ENCODE measurements at places on chromosomes 11 and 22.

DNA sequence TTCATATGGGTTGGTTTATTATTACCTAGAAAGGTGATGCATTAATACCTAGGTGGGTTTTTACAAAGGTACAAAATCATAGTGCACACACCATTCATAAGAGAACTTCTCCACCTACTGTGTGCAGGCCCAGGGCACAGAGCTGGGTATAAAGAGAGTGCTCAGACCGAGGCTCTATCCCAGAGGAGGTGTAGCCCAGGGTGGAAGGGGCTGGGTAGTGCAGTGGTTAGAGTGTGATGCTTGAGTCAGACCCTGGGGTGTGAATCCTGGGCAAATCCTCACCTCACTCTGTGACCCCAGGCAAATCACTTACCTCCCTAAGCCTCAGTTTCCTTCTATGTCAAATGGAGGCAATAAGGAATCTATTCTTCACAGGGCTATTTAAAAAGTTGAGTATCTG, 32.2 kb downstream of the PARVG start:
- DNase-seq: no peak

DNA sequence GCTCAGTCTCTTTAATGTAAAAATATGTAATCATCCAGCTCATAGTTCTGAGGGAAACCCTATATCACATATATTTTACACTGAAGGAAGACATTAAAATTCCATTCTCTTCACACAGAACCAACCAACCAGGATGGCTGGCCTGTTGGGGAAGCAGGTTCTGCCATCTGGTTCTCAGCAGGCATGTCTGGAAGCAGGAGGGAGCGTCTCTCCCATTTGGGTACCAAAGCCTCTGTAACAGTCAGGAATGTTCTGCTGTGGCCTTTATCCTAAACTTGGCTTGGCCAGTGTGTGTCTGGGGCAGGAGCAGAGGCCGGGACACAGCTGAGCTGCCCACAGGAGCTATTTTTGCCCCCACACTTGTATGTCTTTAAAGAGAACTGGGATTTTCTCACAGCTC, 29.2 kb downstream of the SGSM3 start:
- DNase-seq: no peak

DNA sequence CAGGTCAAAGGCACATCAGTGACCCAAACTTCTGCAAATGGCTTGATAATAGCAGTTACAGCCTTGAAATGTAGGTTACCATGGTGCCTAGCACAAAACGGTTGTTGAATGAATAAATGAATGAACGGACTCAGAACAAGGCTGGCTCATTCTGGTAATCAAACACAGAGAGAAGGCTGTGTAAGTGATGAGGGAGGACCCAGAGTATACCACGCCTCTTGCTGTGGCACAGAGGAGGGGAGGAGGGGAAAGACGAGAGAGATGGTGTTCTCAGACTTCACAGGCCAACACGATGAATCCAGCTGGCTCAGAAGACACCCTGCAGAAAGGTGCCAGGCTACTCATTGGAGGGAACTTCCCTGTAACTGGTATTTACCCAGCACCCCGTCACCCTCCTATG, 38.3 kb downstream of the PC start:
- DNase-seq: no peak

DNA sequence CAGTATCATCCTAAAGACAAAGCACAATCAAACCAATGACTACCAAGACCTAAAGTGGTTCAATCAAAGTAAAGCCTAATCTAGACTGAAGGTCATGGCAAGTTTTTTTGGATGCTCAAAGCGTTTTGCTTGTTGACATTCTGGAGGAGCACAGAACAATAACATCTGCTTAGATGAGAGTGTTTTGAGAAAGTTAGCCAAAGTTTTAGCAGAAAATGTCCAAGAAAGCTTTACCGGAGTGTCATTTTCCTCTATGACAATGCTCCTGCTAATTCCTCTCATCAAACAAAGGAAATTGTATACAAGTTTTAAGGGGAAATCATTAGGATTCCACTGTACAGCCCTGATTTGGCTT, 256.9 kb upstream of the FAT3 start:
- no peak for DNase-seq

- DNase-seq: no peak
Measured at GRCh38 chr11:70351646-70352045, 46.7 kb upstream of the CTTN start.

GRCh38 chr11:133951327-133952198, 5.2 kb downstream of the IGSF9B start:
- no peak for DNase-seq

GRCh38 chr11:61958590-61958989, 8.4 kb downstream of the BEST1 start:
- no peak for DNase-seq

DNA sequence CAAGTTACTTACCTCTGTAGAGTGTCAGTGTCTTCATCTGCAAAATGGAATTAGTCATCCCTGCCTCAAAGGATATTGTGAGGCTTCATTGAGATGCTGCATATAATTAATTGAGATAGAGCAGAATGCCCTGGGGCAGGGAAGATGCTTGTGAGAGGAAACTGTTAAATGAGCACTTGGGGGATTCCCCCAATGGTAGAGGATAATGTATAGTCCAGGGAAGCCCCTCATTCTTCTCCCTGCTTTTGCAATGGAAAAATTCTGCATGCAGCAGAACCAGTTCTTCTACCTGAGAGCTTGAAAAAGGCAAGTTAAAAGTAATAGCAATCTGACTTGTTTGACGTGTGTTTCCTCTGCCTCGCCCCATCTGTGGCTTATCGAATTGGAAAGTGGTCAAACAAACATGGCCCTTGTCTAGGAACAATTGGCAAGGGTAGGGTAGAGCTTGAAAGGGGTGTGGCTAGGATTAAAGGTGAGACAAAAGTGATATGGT, 90.9 kb downstream of the NAV2 start:
- DNase-seq: no peak

DNA sequence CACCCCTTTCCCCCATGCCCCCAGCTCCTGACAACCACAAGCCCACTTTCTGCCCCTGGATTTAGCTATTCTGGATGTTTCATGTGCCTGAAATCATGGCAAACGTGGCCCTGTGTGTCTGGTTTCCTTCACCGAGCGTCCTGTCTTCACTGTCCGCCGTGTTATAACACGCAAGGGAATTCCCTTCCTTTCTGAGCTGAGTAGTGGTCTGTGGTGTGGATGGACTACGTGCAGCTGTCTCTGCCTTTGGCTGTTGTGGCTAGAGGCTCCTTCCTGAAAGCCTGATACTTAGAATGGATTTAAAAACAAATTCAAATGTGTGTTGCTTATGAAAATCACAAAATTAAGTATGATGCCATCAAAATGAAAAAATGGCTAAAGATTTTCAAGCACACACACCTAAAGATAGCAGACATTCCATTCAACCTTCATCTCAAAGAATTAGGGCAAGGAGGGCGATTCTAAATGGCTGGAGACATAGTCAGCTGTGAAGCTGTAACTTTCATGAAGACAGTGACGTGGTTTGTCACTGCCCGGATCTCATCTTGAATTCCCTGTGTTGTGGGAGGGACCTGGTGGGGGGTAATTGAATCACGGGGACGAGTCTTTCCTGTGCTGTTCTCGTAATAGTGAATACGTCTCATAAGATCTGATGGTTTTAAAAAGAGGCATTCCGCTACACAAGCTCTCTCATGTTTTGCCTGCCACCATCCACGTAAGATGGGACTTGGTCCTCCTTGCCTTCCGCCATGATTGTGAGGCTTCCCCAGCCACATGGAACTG, 30.5 kb downstream of the KCNQ1 start:
- no peak for DNase-seq

All from GF-D8 (cell line).